AG20443 (cell line): ENCODE measurements at places on chromosomes 4 and X.

DNA sequence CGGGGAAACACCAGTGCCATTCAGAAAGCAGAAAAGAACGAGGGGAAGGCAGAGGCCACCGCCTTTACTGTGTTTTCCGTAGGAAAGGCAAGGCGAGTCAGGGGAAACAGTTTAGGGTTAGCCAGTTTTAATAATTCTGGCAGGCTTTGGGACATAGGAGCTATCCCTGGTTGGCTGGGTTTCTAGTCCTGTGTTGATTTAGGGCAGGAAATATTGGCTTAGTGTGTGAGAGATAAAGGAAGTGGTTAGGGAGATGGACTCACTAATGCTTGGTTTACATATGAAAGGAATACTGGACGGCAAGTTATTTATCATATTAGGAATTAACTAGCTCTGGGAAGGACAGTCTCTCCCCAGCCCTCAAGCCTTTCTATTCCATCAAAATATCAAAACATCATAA is 53.1 kb downstream of the SYNPO2 start:
- no peak for DNase-seq

DNA sequence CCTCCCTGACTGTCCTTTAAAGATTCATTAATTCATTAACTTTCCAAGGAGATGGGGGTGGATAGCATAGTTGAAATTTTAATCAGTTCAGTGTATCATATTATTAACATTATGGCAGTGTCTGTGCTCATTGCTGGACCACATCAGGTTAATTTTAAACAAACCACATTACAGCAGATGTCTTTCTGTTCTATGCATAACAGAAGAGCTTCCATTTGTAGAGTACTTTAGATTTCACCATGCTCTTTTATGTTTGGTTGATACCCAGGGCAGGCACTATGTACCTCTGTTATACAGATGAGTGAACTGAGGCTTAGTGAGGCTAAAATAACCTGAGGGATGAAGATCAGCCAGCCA is 41.1 kb downstream of the AFF2 start:
- no peak for DNase-seq

- DNase-seq: no peak
Measured at GRCh38 chrX:47608130-47608810, 11.4 kb downstream of the SYN1 start.

DNA sequence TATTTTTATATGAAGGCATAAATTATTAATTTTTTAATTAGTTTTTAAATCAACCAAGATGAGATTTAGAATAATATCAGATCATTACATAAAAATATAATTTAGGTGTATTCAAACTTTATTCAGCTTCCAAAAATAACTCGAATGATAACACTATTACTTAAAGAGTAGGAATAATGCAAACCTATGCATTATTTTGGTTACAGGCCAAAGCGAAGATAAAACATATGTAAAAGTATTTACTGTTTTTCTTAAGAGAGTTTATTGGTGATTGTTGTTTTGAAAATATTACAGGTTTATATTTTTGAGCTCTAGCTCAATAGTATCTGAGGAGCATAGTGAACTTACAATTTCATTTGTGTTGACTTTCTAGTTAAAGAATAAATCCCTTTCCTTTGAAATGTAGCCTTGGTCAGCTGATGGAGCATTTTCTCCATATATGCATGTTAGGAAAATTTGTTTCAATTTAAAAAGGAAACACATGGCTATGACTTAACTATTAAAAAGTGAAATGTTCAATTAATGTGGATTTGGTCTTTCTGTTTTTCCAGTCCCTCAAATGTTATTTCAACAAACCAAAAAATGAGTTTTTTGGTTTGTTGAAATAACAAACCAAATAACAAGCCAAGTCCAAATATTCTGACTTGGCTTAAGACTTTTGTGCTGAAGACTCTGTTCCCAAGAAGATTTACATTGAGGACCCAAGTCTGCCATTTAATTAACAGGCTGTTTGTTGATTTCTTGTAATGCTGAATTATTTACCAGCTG is 346.9 kb downstream of the ARHGAP24 start:
- DNase-seq: no peak

DNA sequence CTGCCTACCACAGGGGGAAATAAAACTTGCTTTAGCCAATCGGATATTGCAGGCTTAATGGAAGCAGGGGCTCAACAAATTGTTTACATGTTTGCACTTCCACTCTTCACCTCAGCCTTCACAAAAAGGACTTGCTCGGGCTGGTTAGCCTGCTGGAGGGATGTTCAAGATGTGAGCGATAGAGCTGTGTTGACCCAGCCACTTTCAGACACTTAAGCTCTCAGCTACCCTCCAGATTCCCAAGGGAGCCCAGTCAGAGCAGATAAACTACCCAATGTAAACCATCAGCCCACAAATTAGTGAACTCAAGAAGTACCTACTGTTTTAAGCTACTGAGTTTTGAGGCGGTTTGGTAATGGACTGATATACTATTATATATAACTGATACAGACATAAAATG is 508.4 kb upstream of the FTHL17 start:
- no peak for DNase-seq
